ENCODE measurements at places on chromosomes 13 and 19. TPM values are rescaled to one million over a fixed set of nuclear protein-coding genes. Genes with fewer than 3 reads are reported as not detected.

The PSG7 gene
- total RNA-seq, result not detected

The OLFM2 gene
- 4.6 TPM for total RNA-seq

The SPRED3 gene
- total RNA-seq, result not detected

The LGALS4 gene
- 3.6 TPM for total RNA-seq

The KASH5 gene
- total RNA-seq, result not detected

The TGFB1 gene
- 22.9 TPM for total RNA-seq

The CD37 gene
- 5.9 TPM for total RNA-seq

DNA sequence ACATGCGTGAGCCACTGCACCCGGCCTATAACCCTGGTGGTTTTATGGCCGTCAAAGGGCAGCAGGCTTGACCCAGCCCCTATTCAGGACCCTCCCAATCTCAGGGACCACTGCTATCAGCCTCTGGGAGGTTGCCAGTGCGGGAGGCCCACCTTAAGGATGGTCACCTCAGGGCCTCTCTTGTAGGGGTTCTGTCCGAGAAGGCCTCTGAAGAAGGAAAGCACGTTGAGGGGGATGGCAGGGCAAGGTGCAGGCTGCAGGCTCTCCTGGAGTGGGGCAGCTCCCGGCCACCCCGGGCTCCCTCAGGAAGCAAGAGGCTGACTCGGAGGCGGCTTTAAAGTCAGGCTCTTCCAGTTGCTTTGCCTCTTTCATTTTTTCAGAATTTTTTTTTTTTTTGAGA lies 6.0 kb upstream of the GRTP1 start:
- H3K27ac ChIP-seq, result no peak overlapping the region
- H3K36me3 ChIP-seq, result no peaks in the 10 kb centered on the region
- H3K4me1 ChIP-seq, result no peaks in the 10 kb centered on the region
- no peak overlapping the region for H3K4me3 ChIP-seq
- no peaks in the 10 kb centered on the region for H3K27me3 ChIP-seq

DNA sequence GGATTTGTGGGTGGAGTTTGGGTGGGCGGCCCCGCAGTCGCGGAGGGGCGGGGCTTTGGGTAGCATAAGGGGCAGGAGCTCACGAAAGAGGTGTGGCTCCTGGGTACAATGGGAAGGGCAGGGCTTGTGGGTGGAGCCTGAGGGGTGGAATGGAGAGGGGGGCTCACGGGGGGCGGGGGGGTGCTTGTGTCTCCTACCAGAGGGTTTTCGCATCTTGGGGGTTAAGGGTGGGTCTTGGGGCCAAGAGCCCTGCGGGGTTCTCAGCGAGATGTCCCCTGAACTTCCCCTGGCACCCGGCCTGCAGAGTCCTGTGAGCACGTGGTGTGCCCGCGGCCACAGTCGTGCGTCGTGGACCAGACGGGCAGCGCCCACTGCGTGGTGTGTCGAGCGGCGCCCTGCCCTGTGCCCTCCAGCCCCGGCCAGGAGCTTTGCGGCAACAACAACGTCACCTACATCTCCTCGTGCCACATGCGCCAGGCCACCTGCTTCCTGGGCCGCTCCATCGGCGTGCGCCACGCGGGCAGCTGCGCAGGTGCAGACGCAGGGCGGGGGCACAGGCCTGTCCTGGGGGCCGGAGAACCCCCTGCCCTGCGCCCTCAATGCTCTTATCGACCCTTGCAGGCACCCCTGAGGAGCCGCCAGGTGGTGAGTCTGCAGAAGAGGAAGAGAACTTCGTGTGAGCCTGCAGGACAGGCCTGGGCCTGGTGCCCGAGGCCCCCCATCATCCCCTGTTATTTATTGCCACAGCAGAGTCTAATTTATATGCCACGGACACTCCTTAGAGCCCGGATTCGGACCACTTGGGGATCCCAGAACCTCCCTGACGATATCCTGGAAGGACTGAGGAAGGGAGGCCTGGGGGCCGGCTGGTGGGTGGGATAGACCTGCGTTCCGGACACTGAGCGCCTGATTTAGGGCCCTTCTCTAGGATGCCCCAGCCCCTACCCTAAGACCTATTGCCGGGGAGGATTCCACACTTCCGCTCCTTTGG lies 5.1 kb downstream of the FSTL3 start:
- no peaks in the 10 kb centered on the region for H3K27me3 ChIP-seq
- no peaks in the 10 kb centered on the region for H3K36me3 ChIP-seq
- peak overlapping the region; percentile 92 for H3K27ac ChIP-seq
- H3K4me3 ChIP-seq, result peak overlapping the region; percentile 68

DNA sequence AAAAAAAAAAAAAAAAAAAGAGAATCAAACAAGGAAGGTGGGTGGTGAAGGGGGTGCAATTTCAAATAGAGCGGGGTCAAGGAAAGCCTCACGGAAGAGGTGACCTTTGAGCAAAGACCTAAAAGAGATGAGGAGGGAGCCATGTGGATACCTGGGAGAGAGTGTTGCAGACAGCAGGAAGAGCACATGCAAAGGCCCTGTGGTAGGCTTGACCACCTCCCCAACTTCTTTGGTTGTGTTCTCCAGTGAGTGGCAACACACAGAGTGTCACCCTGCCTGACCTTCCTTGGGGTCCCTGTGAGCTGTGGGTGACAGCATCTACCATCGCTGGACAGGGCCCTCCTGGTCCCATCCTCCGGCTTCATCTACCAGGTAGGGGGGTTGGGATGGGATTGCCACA lies 11.4 kb downstream of the PALM3 start:
- no peaks in the 10 kb centered on the region for H3K27me3 ChIP-seq
- H3K36me3 ChIP-seq, result no peaks in the 10 kb centered on the region
- no peaks in the 10 kb centered on the region for H3K4me1 ChIP-seq
- H3K27ac ChIP-seq, result no peak overlapping the region

GRCh38 chr13:33776239-33776881 lies 41.6 kb upstream of the RFC3 start:
- H3K4me1 ChIP-seq, result no peaks in the 10 kb centered on the region
- H3K36me3 ChIP-seq, result no peaks in the 10 kb centered on the region
- H3K27ac ChIP-seq, result no peak overlapping the region
- H3K27me3 ChIP-seq, result no peaks in the 10 kb centered on the region
- DNase-seq, result no peak

- H3K27me3 ChIP-seq, result no peaks in the 10 kb centered on the region
- no peak for DNase-seq
- no peak overlapping the region for H3K27ac ChIP-seq
- H3K4me1 ChIP-seq, result no peaks in the 10 kb centered on the region
- no peak overlapping the region for H3K4me3 ChIP-seq
- H3K36me3 ChIP-seq, result no peaks in the 10 kb centered on the region
These were observed 359.4 kb downstream of the MZT1 start for GRCh38 chr13:72368031-72368430.

DNA sequence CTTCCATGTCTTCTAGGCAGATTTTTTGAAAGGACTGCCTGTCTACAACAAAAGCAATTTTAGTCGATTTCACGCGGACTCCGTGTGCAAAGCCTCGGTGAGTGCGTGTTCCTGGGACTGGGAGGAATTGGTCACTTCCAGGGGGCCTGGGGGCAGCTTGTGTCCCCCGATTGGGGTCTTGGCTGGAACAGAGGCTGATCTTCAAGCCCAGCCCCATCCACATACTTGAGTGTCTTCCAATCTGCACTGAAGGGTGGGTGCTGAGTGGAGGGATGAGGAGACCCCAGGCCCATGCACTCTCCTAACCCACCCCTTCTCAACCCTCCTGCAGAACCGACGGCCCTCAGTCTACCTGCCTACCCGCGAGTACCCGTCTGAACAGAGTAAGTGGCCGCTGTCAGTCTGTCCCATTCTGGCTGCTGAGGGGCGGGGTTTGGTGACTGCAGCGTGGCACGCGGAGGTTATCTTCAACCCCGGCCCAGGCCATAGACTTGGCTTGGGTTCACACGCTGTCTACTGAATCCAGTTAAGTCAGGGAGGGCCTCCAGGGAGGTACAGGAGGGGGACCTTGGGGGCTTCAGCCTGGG lies 4.7 kb downstream of the DDA1 start:
- no peaks in the 10 kb centered on the region for H3K4me1 ChIP-seq
- H3K4me3 ChIP-seq, result no peak overlapping the region
- DNase-seq, result peak; percentile 22
- no peaks in the 10 kb centered on the region for H3K27me3 ChIP-seq
- H3K36me3 ChIP-seq, result no peaks in the 10 kb centered on the region
